ENCODE measurements at places on chromosomes 3 and 15. TPM values are rescaled to one million over a fixed set of nuclear protein-coding genes. Genes with fewer than 3 reads are reported as not detected.

TGM4 gene
- not detected for polyA plus RNA-seq

HYAL1 gene
- 0.20 TPM for polyA plus RNA-seq

NLGN1 gene
- not detected for polyA plus RNA-seq

RCN2 gene
- 46.5 TPM for polyA plus RNA-seq

AQP9 gene
- not detected for polyA plus RNA-seq

ACTC1 gene
- polyA plus RNA-seq = not detected

P3H2 gene
- polyA plus RNA-seq = not detected

- no peaks in the 10 kb centered on the region for H3K27me3 ChIP-seq
- H3K4me3 ChIP-seq = no peak overlapping the region
- peak; percentile 29 for DNase-seq
- H3K36me3 ChIP-seq = no peaks in the 10 kb centered on the region
Measured at GRCh38 chr3:18556503-18557135, 131.5 kb upstream of the SATB1 start.

DNA sequence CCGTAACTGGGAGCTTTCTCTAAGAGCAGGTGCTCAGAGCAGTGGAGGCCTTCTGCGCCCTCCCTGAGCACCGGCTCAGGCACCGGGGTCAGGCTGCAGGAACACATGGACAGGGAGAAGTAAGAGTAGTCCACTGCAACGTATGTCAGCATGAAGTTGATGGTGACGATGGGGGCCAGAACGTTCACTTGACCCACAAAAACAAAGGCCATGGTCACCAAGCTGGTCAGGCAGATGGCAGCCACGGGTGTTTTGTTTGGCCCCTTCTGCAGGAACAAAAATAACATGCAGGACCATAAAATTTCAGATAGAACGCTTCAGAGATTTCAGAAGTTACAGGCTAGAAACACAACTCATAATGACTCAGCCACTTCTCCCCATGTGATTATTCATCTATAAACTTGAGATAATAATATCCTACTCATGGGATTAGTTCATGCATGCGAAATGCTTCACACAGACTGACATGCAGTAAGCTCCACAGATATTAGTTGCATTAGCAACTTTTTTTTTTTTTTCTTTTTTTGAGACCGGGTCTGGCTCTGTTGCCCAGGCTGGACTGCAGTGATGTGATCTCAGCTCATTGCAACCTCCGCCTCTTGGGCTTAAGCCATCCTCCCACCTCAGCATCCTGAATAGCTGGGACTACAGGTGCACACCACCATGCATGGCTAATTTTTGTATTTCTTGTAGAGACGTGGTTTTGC lies 52.2 kb upstream of the HEG1 start:
- no peak overlapping the region for H3K27ac ChIP-seq
- H3K36me3 ChIP-seq = no peaks in the 10 kb centered on the region
- no peak for DNase-seq
- no peak overlapping the region for H3K4me3 ChIP-seq
- no peaks in the 10 kb centered on the region for H3K27me3 ChIP-seq

DNA sequence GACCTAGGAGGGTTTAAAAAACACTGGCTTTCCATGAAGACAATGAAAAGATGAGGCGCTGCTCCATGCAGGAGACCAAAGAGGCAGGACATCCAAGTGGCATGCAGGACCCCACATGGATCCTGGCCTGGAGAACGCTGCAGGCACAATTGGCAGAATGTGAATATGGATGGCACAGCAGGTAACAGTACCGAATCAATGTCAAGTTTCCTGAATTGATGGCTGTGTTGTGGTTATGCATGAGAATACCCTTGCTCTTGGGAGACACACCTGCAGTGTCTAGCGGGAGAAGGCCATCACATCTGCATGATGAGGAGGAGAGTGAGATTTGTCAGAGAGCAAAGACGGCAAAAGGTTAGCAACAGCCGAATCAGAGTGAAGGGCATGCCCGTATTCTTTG lies 74.3 kb upstream of the SEC13 start:
- no peaks in the 10 kb centered on the region for H3K36me3 ChIP-seq
- no peak overlapping the region for H3K4me3 ChIP-seq
- H3K27ac ChIP-seq = no peak overlapping the region
- DNase-seq = no peak
- H3K27me3 ChIP-seq = no peaks in the 10 kb centered on the region

GRCh38 chr15:42056934-42057798 lies 36.3 kb upstream of the PLA2G4E start:
- DNase-seq = peak; percentile 58
- H3K4me3 ChIP-seq = no peak overlapping the region
- H3K27ac ChIP-seq = no peak overlapping the region
- H3K27me3 ChIP-seq = no peaks in the 10 kb centered on the region
- H3K4me1 ChIP-seq = peaks cover 13% of the 10 kb centered on the region
- no peaks in the 10 kb centered on the region for H3K36me3 ChIP-seq

GRCh38 chr15:101723171-101723873 lies 951 bp downstream of the TARS3 start:
- H3K36me3 ChIP-seq = peaks cover 30% of the 10 kb centered on the region
- H3K4me1 ChIP-seq = peaks cover 22% of the 10 kb centered on the region
- DNase-seq = peak; percentile 24
- no peaks in the 10 kb centered on the region for H3K27me3 ChIP-seq
- peak overlapping the region; percentile 75 for H3K27ac ChIP-seq
- peak overlapping the region; percentile 45 for H3K4me3 ChIP-seq

DNA sequence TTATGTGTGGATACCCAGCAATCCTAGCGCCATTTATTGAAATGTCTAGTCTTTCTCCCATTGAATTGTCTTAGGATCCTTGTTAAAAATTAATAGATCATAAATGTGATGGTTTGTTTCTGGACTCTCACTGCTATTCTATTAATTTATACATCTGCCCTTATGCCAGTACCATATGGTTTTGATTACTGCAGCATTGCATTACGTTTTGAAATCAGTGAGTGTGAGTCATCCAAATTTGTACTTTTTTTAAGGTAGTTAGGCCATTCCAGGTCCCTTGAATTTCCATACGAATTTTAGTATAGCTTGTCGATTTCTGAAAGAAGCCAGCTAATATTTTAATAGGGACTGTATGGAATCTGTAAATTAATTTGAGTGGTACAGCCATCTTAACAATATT lies 648.6 kb upstream of the ZNF385D start:
- H3K36me3 ChIP-seq = no peaks in the 10 kb centered on the region
- H3K4me3 ChIP-seq = no peak overlapping the region
